ENCODE measurements at places on chromosomes 4 and X.

DNA sequence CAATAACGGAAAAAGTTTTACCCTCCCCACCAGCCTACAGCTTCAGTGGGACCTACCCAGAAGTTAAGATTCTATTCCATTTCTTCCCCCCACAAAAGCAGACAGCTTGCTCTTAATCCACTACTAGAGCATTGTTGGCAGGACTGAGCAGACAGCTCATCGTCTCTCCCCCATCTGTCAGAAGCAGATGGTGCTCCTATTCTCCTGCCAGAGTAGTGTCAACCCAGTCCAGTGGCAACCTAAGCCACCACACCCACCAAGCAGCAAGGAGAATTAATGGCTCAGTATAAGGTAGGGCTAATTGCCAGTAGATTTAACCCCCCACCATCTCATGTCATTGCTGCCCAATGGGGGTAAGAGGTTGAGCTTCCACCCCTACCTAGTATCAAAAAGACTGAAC is 62.0 kb downstream of the AWAT2 start:
- no peak for DNase-seq

GRCh38 chrX:68942840-68943239 is 114.0 kb downstream of the EFNB1 start:
- no peak for DNase-seq

DNA sequence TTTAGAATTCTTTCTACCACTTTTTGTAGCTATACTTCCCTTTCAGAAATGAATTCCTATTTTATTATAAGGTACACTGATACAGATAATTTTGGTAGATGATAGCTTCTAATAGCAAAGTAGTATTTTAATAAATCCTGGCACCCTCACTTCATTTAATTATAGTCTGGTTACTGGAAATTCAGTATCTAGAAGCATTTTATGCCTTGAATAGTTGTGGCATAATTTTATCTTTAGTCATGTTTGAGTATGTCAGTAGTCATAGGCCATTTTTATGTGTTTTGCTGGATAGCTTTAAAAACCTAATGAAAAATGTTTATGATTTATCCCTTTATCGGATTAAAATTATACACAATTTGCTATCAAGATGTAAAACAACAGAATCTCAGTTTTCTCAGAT is 92.3 kb downstream of the DIAPH2 start:
- DNase-seq, result no peak

GRCh38 chr4:110787109-110787508 is 164.2 kb upstream of the PITX2 start:
- no peak for DNase-seq

GRCh38 chr4:185020863-185021761 is 2.8 kb downstream of the HELT start:
- no peak for DNase-seq

- DNase-seq, result no peak
These were observed 22.1 kb downstream of the ABLIM2 start for GRCh38 chr4:8136529-8136928.

GRCh38 chrX:69067841-69068240 is 97.4 kb downstream of the PJA1 start:
- DNase-seq, result no peak

- DNase-seq, result no peak
These were observed 1.6 kb downstream of the SCARB2 start for GRCh38 chr4:76211769-76212708.

- DNase-seq, result no peak
These were observed at the start of gene IGSF1 for GRCh38 chrX:131288738-131289511. IGSF1 (minus strand) TSS chrX:131289306; CDS start chrX:131286674, 2,632 bp downstream.

DNA sequence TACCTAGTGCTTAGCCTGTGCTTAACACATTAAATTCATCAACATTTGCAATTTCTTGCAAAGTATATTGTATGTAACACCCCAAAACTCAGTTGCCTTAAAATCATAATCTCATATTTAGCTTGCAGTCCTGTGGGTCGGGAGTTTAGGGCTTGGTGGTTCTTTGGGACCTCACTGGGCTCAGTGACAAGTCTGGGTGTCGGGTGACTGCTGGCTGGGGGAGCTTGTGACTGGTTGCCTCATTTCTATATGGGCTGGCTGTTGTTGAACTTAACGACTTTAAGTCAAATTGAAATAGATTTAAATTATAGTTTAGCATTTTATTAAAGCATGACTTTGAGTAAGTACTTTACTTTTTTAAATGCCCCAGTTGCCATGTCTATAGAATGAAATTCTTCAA is 401.4 kb upstream of the NR3C2 start:
- no peak for DNase-seq

GRCh38 chr4:85498068-85498733 is 23.3 kb downstream of the ARHGAP24 start:
- DNase-seq, result no peak

- DNase-seq, result no peak
These were observed 244.7 kb downstream of the PALLD start for GRCh38 chr4:168741281-168742173.

DNA sequence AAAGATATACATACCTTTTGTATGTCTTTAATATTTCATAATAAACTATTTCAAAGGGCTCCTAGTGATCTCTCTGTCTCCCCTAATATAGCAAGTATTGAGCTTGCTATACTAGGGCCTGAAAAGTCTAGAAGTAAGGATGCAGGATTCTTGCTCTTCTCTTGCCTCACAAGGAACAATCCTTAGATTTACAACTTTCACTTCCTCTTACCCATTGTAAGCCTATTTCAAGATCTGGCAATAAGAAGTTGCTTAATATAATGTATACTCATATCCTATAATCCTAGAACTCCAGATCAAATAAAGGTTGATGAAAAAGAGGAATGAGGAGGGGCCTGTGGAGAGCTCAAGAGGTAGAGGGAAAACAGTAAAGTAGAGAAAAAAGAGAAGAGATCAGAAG is 40.8 kb upstream of the CHRDL1 start:
- no peak for DNase-seq

DNA sequence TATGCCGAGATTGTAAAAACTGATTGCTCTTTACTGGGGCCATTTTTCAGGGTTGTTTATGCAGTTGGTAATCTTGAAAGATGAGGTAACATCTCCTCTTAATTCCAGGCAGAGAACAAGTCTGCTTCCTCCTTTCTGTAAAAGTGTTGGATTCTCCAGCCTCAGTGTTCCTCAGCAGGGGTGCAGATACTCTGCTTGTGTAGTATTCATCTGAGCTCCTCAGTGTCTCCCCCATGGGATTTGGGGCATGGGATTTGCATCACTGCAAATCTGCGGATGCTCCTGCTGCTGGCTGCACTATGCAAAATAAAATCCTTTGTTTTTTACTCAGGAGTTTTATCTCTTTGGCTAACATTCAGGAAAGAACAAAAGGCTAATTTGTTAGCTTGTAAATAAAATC is 104.9 kb upstream of the ATP8A1 start:
- no peak for DNase-seq

GRCh38 chr4:87179751-87180150 is 40.7 kb downstream of the KLHL8 start:
- no peak for DNase-seq

- DNase-seq, result peak; percentile 63
These were observed at the start of gene UBL4A for GRCh38 chrX:154486396-154487207. UBL4A (minus strand) TSS chrX:154486615; CDS start chrX:154486584, 31 bp downstream.

All from T-helper 1 cell (primary cell).